IPS-NIHi11 (cell line): ENCODE measurements at places on chromosomes 2 and 18.
A peak's percentile ranks its signal among the peaks of the same experiment; 100 is the strongest.

DNA sequence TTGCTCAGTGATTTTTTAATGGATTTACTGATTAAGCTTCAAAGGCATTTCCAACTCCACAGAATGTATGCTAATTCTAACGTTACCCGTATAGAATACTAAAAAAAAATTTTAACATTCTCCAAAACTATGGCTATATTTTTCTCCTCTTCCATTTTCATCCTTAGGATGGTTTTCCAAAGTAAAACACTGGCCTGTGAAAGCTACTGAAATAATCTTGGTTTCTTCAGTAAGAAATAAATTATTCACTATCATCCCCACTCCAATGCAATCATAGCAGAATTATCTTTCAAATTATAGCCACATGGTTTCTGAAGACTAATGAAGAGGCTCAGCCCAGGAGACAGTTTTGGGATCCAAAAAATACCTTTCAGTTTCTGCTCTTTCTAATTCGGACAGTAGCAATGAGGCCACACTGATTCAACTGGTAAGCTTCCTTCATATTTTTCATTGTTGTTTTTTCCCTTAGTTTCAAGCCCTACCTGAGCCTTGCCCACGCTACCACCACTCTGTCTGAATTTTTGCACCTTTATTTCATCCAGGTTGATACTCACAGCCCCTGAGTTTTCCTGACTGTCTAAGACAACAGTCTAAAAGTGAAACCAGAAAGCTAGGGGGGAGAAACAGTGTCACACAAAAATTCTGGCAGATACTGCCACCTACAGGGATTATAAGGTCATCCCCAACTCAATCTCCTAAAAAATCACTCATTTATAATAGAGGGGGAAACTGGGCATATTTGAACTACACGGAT, 887.9 kb downstream of the NRXN1 start:
- peak; percentile 23 for DNase-seq

- no peak for DNase-seq
Observed at GRCh38 chr2:131584940-131585339, 57.3 kb downstream of the CCDC74A start.

- DNase-seq: no peak
Observed at GRCh38 chr2:66565291-66565690, 130.4 kb downstream of the MEIS1 start.

- peak; percentile 81 for DNase-seq
Observed at GRCh38 chr2:68925295-68925896, 27.3 kb downstream of the GKN2 start.

GRCh38 chr2:35962585-35963146, 392.9 kb upstream of the CRIM1 start:
- no peak for DNase-seq

DNA sequence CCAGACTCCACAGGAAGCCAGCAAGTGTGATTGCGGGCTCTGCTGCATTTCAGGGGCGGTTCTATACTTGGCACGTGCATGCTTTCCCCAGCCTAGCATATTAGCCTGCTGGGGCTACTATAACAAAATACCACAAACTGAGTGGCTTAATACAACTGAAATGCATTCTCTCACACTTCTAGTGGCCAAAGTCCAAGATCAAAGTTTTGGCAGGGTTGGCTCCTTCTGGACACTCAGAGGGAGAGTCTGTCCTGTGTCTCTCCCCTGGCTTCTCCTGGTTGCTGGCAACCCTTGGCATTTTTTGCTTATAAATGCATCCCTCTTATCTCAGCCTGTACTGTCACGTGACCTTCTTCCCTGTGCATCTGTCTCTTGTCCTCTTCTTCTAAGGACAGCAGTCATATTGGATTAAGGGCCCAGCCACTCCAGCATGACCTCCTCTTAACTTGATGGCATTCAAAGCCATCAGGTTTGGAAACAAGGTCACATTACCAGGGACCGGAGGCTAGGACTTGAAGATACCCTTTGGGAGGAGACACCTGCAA, 138.7 kb downstream of the RNF152 start:
- no peak for DNase-seq

GRCh38 chr18:811182-811891, 705 bp downstream of the YES1 start:
- DNase-seq: no peak

DNA sequence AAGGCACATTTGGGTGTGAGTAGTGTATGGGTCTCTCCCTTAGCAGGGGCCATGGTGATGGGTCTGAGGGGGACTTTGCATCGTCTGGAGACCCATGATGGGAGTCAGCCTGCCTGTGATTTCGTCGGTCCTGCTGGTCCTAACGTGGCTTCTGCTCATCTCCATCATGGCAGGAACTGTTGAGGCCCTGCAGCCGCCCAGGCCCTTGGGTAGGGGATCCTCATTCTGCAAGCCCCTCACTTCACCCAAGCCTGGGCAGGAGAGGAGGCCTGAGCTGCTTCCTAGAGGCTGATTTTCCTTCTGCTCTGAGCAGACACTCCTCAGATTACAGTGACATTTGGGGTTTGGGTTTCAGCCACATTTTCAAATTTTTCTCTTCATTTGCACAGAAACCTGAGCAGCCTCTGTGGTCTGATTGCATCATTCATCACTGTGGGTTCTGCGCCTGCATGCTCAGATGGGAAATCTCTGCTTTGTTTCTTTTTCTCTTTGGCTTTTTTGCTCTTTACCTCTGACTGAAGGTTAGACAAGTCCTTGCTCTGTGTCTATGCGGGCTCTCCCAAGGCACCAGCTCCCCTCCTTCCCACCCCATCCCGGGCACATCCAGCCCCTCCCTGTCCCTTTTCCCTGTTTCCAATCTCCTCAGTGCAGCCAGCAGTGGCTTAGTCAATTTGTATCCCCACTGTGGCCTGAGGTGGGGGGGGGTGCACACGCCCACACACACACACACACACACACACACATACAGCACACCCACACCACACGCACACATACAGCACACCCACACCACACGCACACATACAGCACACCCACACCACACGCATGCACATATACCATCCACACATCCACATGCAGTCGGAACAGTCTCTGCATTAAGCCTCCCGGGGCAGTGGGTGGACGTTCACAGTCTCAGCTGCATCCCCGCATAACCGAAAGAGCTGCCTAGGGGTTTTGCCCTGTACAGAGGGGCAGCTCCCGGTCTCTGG, 305.4 kb upstream of the HS6ST1 start:
- DNase-seq: no peak

DNA sequence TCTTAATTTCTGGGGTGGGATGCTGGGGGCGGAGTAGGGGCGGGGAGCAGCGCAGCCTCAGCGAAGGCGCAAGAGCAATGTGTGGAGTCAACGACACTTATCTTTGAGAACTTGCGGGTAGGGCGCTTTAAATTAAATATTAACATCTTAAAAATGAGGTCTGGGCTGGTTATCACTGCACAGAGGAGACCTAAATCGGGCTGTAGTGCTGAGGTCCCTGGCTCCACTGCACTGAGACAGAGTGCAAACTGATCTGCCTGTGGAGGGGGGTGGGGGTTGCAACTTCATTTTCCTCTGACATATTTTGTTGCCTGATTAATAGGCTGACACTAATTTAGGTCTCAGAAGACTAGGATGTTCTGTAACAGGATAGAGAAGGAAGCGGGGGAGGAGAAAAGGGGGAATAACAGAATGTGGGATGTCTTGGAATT, 253.0 kb upstream of the FANCL start:
- DNase-seq: no peak

GRCh38 chr2:207097278-207097677, 68.5 kb downstream of the KLF7 start:
- DNase-seq: no peak

DNA sequence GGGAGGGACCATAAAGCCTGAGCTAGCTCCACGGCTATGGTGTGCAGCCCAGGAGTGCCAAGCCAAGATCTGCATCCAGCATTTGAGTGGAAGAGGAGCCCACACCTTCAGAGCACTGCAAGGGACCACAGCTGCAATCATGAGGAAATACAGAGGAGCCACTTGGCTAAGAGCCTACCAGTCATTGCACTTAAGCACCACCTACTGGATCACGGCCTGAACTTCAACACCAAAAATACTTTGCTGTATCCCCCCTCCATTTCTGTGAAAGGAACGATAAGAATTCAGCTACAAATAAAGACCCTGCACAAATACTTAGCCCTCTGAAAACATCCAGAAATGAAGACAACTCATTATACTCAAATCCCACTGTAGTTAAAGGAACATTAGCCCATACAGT, 545.3 kb downstream of the TSN start:
- DNase-seq: no peak

GRCh38 chr2:44951714-44952113, 10.2 kb downstream of the SIX3 start:
- no peak for DNase-seq

GRCh38 chr2:164287056-164287455, 334.2 kb downstream of the GRB14 start:
- no peak for DNase-seq

DNA sequence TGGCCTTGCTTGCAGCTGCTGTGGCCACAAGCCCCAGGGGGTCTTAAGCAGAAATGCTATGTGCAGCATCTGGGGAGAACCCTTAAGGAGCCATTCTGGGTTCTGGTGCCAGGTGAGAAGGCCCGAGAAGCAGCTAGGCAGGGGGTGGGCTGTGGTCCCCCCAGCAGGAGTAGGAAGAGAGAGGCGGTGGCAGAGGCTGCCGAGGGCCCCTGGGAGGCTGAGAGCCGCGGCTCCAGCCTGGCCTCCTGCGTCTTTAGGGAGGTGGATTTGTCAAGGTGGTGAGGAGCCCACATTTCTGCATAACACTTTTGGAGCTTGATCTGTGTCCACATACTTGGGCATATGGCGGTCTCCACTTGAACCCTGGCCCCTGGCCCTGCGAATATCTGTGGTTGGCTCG, 196.5 kb downstream of the TWIST2 start:
- DNase-seq: no peak

- peak; percentile 87 for DNase-seq
Observed at GRCh38 chr2:68121873-68122679, 35.6 kb upstream of the PNO1 start.

DNA sequence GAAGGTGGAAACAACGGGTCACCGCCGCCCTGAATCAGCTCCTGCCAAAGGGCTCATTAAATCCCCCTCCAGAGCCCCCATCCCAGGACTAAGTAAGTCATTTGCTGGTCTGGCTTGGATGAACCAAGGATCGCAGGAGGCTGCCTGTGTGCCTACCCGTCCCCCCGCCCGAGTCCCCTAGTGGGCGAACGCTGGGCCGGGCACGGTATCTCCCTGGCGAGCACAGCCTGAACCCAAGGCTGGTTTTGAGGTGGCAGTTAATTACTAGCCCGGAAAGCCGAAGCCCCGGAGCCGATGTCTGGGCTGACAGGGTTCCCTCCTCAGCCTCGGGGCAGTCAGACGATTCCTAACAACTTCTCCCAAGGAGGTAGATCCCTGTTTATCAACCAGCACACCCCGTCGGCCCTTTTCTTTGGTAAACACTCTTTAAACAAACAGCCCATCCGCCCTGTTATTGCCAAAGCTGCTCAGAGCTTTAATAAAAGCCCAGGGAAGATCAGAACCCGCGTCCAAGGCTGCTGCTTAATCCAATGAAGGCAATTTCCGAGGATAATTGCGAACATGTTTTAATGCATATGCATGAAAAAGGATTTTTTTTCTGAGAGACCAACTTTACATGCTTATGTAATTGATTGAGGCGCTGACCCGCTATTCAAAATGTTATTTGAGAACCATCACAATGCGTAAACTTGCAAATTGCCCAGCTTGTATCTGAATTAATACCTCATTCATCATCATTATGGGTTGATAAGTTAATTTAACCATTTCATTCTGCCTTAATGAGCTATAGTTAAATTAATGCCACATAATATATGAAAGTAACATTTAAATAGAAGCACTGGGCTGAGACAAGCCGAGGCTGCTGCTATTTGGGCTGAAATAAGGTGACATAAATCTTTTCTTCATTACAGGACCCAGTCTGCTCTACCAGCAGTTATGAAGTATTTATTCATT, 10.5 kb downstream of the EVX2 start:
- no peak for DNase-seq

DNA sequence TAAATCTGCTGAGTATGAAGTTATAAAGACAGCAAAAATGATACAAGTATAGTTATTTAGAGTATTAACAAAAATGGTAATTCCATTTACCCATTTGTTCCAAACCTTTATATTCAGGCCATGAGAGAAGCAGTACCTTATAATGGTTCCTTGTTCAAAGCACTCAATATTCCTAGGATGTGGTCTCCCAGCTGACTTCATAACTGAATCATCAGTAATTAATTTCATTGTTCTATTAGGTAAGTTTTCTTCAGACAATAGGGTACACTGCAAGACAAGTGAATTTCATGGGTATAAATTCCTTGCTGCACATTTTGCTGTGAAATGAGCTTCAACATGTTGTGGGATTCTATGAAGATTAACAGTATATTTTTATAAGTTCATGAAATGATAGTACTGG, 550.8 kb upstream of the ZEB2 start:
- DNase-seq: no peak

DNA sequence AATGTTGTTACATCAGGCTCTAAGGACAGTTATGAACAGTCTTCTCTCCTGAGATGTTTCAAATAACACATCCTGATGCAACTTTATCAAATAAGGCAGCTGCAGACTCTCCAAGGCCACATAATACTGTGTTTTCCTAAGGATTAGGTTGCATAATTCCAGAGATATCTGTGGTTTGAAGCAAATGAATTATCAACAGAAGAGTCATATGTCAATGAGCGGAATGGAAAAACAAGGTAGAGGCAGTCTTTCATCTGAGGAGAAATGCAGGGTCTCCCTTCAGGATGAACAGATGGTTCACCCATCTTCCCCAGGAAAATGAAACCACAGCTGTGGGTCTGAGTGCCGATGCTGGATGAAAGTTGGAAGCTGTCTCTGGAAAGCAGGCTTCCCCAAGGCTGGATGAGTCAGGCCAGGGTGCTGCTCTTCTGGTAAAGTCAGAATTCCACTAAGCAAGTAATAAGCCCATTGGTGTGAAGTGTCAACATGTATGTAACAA, 22.2 kb downstream of the LYG1 start:
- no peak for DNase-seq

GRCh38 chr18:49514577-49514976, 27.5 kb upstream of the C18orf32 start:
- DNase-seq: no peak
